ENCODE measurements at places on chromosomes 7 and 10. TPM values are rescaled to one million over a fixed set of nuclear protein-coding genes. Genes with fewer than 3 reads are reported as not detected.

- H3K27me3 ChIP-seq = no peaks in the 10 kb centered on the region
- peaks cover 8% of the 10 kb centered on the region for H3K36me3 ChIP-seq
Observed at GRCh38 chr7:771234-772004, 44.3 kb upstream of the PRKAR1B start.

The ABCF2 gene
- polyA plus RNA-seq = 25.9 TPM

DNA sequence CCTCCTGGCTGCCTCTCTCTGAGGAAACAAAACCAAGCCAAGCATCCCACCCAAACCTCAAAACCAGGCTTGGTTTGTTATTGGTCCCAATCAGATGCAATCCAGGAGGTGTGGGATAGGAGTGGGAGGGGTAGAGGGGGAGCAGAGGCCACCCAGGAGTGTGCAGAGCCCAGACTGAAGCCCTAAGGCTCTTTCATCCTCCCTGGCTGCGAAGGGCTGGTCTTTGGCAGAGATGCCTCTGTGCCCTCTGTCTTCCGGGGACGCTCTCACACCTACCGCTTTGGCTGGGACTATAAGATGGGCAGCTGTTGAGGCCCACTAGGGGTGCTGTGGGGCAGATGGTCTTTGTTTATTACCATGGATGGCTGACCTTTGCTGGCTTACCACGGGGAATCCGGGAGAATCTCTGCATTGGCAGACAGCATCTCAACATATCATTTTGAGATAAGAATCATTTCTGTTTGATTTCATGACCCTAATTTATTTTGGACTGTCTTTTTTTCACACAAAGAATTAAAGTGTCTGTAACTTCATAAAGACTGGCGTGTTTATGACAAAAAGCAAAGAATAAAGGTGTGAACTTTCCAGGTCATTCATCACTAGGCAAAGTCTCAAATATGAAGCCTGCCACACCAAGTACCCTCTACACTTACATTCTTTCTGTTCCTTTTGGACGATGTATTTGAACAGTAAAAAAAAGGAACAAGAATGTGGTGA is 6.5 kb upstream of the DENND2A start:
- peaks cover 3% of the 10 kb centered on the region for H3K27me3 ChIP-seq
- H3K27ac ChIP-seq = no peak overlapping the region
- no peaks in the 10 kb centered on the region for H3K4me1 ChIP-seq
- no peaks in the 10 kb centered on the region for H3K36me3 ChIP-seq
- no peak overlapping the region for H3K4me3 ChIP-seq

The ARID5B gene
- polyA plus RNA-seq = 58.1 TPM

- H3K27me3 ChIP-seq = no peaks in the 10 kb centered on the region
- H3K4me3 ChIP-seq = no peak overlapping the region
- H3K36me3 ChIP-seq = no peaks in the 10 kb centered on the region
- no peaks in the 10 kb centered on the region for H3K4me1 ChIP-seq
- no peak overlapping the region for H3K27ac ChIP-seq
- no peak for DNase-seq
Observed at GRCh38 chr10:3987143-3987974, 202.3 kb upstream of the KLF6 start.

The DNA2 gene
- 1.7 TPM for polyA plus RNA-seq

- H3K36me3 ChIP-seq = no peaks in the 10 kb centered on the region
- no peak overlapping the region for H3K27ac ChIP-seq
- no peaks in the 10 kb centered on the region for H3K4me1 ChIP-seq
- no peak overlapping the region for H3K4me3 ChIP-seq
Observed at GRCh38 chr10:79383974-79384606, 36.8 kb downstream of the PPIF start.
